NCI-H1417 (cell line): ENCODE measurements at places on chromosomes 2 and 18.

DNA sequence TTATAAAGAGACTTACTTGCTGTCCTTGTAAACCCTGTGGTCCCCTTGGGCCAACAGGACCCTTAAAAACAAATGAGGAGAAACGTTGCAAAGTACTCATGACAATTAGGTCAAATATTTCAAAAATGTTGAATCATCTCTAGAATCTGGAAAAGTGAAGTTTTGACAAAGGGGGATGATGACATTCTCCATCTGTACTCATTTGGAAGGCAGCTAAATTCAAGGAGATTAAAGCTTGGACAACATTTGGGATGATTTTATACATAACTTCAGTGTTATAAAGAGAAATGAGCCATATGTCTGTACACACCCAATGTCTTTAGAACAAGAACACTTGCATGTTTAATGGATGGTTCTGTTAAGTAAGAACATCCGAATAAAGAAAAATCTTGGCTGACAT is 92.9 kb downstream of the COL5A2 start:
- no peak for DNase-seq

DNA sequence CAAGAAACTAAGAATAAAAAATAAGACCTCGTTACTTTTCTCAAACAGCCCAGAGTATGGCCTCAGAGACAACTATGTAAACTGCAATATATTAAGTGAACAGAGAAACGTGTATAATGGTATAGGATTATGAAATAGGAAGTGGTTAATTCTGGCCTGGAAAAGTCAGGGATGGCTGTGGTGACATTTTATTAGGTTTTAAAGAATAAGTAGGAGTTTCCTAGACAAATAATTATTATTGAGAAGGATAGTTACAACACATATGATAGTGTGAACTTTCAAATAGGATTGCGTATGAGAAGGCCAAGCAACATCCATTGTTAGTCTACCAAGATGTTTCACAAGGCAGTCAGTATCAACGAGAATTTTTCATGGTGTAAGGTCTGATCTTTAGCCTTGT is 244.1 kb downstream of the LPIN1 start:
- DNase-seq, result no peak

DNA sequence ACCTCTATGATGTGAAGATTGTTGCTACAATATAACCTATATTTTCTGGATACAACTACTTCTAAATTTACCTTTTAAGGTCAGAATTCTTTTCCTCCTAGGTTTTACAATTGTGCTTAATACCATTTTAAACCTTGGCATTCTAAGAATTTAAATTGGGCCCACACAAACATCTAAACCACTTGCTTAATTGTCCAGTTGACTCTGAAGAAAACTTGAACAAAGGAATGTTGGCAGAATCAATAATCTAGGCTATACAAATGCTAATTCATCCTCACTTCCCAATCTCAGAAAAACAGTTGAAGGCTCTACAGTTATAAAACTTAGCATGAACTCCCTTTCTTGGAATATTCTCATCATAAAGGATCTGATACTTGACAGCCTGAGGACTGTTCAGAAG is 84.3 kb downstream of the RPRM start:
- no peak for DNase-seq

GRCh38 chr2:239927424-239927981 is 97.6 kb downstream of the NDUFA10 start:
- DNase-seq, result no peak

GRCh38 chr2:241043581-241043980 is 45.2 kb downstream of the SNED1 start:
- DNase-seq, result no peak

- DNase-seq, result peak; percentile 9
Observed at GRCh38 chr2:170276056-170276455, 98.1 kb downstream of the MYO3B start.

DNA sequence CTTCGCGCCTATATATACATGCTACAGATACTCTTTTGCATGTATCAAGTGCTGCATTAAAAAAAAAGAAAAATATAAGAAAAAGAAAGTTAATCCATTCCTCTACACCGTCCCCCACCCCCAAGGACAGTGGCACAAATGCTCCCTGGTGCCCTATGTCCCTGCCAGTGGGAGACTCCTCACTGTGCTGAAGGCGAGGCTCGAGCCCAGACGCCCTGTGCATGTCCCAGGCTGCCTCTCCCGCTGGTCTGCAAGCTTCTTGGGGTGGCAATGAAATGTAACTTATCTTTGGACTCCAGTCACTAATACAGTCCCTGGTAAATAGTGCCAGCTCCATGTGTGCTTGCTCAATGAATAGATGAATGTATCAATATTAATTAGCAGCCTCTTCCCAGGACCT is 185.6 kb upstream of the SMAD2 start:
- DNase-seq, result no peak

- no peak for DNase-seq
Observed at GRCh38 chr2:37181726-37182684, 6.5 kb downstream of the SULT6B1 start.

- DNase-seq, result no peak
Observed at GRCh38 chr2:27135478-27135955, 1.1 kb upstream of the PREB start.

GRCh38 chr2:161424891-161425727 is 9.0 kb downstream of the TBR1 start:
- no peak for DNase-seq

DNA sequence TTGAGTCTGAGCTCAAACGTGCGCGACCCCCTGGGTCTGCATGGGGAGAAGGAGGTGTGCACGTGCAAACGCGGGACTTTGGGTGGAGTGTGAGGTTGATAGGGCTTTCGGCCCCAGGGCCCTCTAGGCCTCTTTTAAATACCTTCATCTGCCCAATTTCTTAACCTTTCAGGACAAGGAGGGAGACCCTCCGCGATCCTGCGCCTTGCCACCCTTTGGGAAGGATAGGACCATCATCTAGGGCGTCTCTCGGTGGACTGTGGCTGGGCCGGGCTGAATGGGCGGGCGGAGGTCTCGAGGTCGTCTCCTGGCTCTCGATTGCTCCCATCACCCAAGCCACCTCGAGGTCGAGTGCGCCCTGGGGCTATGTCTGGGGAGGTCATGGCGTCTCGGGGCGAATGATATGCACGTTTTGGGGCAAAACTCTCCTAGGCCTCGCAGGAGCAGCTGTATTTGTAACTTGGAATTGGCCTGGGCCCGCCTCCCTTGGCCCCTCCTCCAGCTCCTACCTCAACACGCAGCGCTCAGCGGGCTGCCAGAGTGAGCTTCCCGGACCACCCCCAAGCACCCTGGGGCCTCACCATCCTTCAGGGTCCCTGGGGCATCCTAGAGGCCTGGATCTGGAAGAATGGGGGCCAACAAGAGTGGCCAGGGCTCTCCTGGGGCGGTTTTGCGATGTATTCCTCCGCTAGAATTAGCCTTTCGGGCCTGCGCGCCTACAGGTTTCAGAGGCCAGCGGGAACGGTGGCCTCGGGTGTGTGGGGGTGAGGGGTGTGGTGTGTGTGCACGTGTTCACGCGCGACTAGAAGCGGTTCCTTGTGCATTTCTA is 8.7 kb upstream of the SIX3 start:
- no peak for DNase-seq

DNA sequence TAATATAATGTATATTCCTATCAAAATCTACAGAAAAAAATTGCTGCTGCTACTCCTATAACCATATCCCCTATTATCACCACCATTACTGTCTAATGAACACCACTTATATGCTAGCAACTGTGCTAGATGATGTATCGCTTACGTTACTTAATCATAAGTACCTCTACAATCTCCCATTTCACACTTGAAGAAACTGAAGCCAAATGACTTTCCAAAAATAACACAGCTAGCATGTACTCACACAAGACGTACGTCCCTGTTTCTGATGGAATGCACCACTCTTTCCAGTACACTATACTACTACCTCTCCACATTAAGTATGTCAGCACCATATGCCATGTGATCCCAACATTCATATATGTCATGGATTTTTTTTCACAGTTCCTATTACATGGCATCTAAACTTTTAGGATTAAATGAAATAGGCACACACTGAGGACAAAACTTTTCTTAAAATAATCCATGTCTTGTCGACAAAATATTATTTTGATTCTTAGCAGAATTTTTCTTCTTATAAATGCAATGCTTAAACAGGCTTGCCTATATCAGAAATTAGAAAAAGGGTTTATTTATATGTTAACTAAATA is 112.8 kb downstream of the NBAS start:
- no peak for DNase-seq

GRCh38 chr2:109180786-109181185 is 51.8 kb downstream of the SH3RF3 start:
- no peak for DNase-seq
